Left ventricle myocardium inferior (tissue), 1 donor: ENCODE measurements at places on chromosomes 1 and 21.

- no peak for DNase-seq
Observed at GRCh38 chr1:11321656-11322491, 48.9 kb downstream of the UBIAD1 start.

GRCh38 chr1:156283521-156283920 is 604 bp upstream of the TMEM79 start:
- DNase-seq: no peak

GRCh38 chr1:213985209-213986019 is 2.4 kb upstream of the PROX1 start:
- no peak for DNase-seq

DNA sequence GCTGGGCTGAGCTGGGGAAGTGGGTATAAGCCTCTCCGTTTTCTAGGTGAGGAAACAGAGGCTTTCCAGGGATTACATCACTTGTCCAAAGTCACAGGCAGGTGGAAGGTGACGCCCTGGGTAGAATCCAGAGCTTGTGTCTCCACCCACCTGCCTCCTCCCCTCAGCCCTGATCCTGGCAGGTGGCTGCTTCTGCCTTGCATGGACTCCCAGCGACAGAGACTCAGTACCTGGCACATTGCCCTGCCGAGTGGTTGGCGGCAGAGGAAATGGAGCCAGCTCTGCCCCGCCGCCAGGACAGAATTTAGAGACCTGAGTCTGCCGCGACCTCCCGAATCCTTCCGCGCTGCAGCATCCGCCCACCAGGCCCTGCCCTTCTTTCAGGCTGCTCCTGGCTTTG is 2.1 kb downstream of the PLA2G2E start:
- no peak for DNase-seq

- no peak for DNase-seq
Observed at GRCh38 chr1:25640646-25641328, 24.2 kb downstream of the MAN1C1 start.
